ENCODE measurements at places on chromosomes 1 and 21.

GRCh38 chr1:84688463-84689061 lies 1.7 kb downstream of the SSX2IP start:
- DNase-seq, result no peak

DNA sequence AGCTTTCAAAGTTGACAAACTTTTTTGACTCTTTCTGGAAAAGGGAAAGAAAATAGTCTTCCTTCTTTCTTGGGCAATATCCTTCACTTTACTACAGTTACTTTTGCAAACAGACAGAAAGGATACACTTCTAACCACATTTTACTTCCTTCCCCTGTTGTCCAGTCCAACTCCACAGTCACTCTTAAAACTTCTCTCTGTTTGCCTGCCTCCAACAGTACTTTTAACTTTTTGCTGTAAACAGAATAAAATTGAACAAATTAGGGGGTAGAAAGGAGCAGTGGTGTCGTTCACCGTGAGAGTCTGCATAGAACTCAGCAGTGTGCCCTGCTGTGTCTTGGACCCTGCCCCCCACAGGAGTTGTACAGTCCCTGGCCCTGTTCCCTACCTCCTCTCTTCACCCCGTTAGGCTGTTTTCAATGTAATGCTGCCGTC lies 160.8 kb upstream of the SGIP1 start:
- DNase-seq, result no peak

DNA sequence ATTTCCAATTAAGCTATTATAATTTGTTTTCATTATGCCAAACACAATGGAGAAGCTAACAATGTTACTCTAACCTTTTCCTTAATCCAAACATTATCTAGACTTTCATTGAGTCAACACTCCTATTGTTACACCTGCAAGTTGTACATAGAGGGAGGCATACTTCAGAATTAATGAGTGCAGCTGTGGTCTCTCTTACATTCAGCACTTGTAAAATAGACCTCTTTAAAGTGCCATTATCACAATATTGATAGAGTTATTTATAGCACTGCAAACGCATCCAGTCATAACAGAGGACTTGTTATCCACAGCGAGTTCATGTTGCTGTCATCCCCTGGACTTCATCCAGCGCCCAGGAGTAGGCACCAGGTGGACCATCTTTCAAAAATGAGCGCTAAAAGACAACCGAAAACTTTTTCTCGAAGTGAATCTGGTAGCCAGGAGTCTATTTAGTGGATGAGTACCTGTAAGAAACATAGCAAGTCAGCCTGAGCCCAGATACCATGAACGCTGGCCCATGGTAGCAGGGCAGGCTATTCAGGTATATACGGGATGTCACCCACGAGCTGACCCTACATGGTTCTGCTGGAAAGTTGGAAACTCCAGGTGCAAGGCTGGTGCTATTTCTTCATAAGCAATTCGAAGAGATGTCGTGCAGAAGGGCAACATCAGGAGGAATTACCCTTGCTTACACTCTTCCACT lies 70.6 kb upstream of the NFIA start:
- no peak for DNase-seq

DNA sequence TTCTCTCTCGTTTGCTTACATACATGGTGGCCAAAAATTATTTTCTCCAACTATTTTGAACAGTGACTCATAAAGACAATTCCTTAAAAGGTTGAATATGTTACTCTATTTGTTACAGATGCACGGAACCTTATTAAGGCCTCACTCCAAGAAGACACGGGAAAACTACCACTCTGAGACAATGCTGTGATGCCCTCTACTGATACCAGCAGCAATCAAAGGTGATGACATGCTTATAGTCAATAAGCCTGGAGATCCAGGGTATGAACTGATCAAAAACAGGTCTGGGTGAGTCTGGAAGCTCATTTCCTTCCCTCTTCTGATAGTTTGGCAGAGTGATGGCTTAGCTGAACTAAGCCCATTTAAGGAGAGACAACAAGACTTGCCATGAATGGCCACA lies 563.0 kb downstream of the LRRIQ3 start:
- no peak for DNase-seq

GRCh38 chr21:27741736-27742135 lies 774.8 kb upstream of the ADAMTS5 start:
- DNase-seq, result no peak

DNA sequence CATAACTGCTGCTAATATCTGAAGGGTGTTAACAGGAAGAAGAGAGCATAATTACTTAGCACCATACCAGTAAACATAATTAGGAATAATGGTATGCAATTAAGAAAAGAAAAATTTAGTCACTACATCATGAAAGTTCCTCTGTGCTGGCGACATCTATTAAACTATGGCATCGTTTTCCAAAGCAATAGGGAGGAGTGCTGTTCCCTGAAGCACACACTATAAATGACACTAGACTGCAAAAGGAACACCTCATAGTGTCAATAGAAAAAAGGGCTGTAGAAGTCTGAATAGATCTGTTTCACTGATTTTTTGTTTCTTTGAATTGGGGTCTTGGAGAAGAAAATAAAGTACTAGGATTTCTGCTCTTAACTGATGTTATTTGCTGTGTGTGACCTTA lies 773.6 kb upstream of the B3GALT2 start:
- no peak for DNase-seq

- no peak for DNase-seq
These were observed 79.7 kb downstream of the KIF26B start for GRCh38 chr1:245234217-245235081.

- DNase-seq, result no peak
These were observed 9.1 kb downstream of the GBP7 start for GRCh38 chr1:89166705-89167104.

GRCh38 chr21:38444691-38445090 lies 53.6 kb downstream of the ERG start:
- no peak for DNase-seq

DNA sequence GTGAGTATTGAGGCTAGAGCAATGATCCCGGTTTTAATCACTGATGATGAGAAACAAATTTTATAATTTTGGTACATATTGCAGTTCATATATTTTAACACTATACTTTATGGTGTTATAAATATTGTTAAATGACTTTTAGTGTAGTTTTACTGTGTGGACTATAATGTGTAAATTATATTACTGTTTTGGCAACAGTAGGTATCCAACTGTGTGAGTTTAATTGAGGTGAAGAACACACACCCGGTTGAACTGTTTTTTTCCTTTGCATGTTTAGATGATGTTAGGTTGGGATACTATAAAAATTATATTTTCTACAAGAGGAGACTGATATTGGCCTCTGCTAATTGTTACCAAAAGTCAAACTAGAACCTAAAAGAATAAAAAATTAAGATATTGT lies 166.5 kb downstream of the SDCCAG8 start:
- DNase-seq, result no peak

GRCh38 chr1:25065321-25065721 lies 135.2 kb upstream of the RUNX3 start:
- no peak for DNase-seq

Data from left forelimb (tissue), 1 donor.